ENCODE measurements at places on chromosomes 3 and 15.
A peak's percentile ranks its signal among the peaks of the same experiment; 100 is the strongest.

DNA sequence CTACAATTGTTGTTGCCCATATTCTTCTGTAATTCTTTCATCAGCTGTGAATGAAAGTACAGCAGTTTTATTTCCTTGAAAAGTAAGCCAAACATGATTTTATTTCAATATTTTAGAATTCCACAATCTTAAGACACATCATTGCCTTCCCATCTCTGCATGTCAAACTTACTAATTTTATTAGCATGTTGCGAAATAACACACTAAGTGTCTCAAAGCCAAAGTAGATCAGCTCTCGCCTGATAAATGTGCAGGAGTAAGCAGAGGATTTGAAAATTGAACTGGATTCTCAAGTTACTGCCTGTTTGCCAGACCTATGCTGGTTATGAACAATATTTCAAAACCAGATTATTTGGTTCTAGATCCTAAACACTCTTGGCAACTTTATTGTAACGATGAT, 25.7 kb downstream of the TGFBR2 start:
- ATAC-seq: no peak

GRCh38 chr3:107684431-107684925, 161.7 kb downstream of the BBX start:
- ATAC-seq: peak; percentile 69

DNA sequence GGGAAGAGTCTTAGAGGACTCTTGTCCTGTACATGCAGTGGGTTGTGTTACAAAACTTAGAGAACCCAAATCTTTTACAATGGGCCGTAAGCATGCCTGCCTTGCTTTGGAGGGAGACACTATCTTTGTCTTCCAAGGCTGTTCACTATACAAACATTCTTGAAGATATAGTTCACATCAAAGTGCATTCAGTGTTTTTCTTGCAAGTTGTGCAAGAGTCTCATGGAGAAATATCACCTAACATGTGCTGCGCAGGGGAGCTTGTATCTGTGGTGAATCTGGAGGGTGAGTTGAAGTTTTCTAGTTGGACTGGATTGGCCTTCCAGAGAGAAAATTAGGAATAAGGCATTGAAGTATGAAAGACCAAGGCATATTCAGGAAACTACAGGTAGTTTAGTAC, 7.8 kb upstream of the PRTG start:
- ATAC-seq: no peak

DNA sequence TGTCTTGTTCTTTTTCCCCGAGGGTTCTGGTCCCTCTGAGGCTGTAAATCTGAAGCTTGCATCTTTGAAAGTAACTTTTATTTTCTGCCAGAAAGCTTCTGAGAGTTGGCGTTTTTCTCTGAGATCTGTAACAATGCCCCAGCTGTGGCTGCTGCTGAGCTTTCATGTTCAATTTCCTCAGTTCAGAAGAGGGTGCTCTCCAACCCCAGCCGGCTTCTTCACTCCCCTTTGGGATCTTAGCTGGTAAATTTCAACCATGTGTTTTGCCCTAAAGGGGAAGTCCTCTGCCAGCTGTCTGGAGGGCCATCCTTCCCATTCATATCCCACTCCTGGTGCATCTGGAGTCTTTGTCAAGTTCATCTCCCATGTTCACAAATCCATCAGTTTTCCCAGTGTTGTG, 18.3 kb upstream of the CFAP100 start:
- no peak for ATAC-seq

GRCh38 chr3:102068327-102068726, 219.0 kb downstream of the NFKBIZ start:
- ATAC-seq: peak; percentile 31

All from motor neuron (in vitro differentiated cells).